ENCODE measurements at places on chromosomes 7 and 10.

- no peak for DNase-seq
Observed at GRCh38 chr7:133053321-133053891, 28.5 kb downstream of the CHCHD3 start.

DNA sequence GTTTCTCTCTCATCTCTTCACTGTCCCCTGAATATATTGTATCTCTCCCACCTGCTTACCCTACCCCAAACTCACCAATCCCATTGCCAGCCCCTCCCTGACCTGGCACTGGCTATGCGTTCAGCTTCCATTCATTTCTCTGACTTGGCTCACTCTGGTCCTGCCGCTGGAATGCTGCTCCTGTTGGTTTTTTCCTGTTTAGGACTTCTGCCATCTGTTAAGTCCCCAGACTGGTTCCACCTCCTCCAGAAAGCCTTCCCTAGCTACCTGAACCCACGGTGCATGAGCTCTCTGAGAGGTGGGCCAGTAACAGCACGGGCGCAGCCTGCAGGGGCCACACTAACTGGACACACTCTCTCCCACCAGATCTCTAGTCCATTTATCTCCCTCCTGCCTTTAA is 80.2 kb downstream of the HIF1AN start:
- DNase-seq: no peak

DNA sequence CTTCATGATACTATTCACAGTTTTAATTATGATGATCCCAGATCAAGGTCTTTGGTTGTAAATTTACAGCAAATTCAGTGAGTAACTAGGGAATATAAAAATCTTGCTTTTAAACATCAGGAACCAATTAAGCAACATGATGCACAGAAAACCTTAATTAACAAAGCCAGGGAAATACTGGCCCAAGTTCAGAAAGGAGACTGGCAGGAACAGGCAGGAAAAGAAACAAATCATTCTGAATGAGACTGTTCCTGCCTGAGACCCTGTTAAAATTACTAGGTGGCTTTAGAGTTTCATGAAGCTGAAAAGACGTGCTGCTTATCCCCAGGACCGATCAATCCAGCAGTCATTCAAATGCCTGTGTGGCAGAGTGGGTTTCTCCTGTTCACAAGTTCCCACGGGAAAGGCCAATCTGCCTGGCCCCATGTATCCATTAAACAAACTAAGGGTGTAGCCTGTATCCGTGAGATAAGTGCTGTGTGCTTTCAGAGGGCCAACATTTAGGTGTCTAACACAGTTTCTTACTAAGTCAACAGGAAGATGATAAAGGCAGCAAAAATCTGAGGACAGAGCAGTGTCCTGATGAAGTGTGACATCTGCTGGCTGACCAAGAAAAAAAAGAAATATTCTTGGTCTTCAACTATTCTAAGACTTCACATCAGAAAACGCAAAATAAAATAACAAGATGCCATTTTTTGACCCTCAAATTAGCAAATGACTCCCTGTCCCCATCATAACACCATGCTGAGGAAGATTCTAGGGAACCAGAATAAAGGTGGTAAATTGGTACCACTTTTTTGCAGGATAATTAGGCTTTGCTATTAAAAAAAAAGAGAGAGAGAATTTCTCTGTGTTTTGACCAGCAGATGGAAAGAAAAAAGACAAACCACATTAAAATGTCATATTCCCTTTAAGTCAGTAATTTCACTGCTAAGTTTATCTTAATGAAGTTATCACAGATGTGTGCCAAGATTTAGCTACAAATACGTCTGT is 34.2 kb downstream of the PUS7 start:
- no peak for DNase-seq

- no peak for DNase-seq
Observed at GRCh38 chr7:47401611-47402570, 180.0 kb downstream of the TNS3 start.

GRCh38 chr7:121994625-121995410 is 121.9 kb downstream of the PTPRZ1 start:
- no peak for DNase-seq

GRCh38 chr7:151018421-151019129 is 5.7 kb downstream of the ATG9B start:
- no peak for DNase-seq

DNA sequence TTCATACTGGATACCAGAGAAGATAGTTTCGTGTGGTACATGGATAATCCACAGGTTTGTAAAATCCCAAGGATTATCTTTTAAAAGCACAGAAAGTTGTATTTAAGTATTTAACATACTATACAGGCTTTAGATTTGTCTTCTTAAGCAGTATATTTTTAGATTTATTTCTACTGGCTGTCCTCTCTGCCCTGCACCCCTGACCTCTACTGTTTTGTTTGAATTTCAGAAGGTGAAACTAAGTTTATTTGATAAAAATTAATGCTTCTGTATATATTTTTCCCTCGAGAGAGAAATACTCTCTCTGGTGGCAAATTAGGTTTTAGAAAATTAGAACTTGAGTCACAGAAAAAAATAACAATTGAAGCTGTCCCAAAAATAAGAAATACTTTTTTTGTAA is 18.8 kb downstream of the PLEKHA1 start:
- no peak for DNase-seq

DNA sequence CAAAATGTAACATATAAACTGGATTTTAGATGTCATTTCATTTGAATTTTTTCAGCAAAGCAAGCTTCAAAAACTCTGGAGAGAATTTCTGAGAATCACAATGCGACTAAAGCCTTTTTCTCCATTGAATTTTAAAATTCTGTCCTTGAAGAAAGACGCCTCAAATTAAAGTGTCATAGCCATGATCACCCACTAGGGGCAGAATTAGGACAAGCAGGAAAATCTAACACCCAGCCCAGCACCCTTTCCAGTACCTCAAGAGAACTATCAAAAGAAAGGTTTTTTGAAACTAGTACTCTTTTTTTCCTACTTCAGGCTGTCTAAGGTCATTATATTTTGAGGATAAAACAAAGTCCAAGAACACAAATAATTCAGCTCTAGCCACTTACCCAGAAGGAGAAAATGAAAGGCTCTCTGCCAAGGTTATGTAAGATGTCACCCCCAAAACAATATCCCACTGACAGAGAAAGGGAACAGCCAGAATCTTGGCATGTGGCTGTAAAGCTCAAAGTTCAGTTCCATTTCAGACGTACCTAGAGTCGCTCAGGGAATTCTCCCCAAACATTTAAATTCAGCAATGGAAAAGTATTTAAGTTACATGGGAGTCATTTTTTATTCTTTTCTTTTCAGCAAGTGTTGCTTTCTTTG is 299.4 kb downstream of the SNX13 start:
- DNase-seq: no peak

DNA sequence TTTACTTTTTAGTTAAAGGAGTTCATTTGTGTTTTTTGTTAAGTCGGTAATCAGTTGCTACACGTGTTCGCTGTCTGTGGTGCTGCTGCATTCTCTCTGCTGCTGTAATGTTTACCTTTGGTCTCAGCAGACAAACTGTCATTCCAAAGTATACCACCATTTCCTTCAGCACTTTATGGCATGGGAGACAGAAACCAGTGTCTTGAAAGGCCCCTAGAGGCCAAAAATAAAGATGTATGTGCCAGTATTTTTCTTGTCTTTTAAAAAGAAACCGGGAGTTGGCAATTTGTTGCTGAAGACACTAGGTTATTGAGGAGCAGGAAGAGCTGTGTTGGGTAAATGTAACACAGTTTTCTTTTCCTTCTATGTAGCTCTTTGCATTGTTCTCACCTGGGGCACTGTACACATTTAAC is 24.1 kb downstream of the ZNF92 start:
- DNase-seq: no peak

GRCh38 chr10:26790221-26790995 is 70.3 kb downstream of the ABI1 start:
- no peak for DNase-seq

- DNase-seq: no peak
Observed at GRCh38 chr7:142587578-142588191, 161.6 kb upstream of the PRSS1 start.

- DNase-seq: no peak
Observed at GRCh38 chr10:34107626-34108516, 707.2 kb downstream of the PARD3 start.

DNA sequence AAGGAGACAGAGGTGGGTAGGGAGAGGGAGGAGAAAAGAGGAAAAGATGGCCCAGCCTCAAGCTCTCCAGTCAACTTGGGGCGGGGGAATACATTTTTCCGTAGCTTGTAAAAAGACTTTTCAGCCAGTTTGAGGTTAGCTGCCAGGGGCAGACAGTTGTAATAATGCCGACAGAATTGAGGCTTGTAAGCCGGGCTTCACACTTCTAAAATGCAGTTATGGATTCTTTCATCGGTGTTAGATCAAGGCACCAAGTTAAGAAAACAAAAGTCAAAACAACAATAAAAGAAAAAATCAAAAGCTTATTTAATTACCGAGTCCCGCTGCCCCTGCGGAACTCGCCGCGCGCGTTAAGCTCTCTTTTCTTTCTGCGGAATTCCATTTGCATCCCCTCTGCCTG is 448 bp upstream of the EVX1 start:
- DNase-seq: no peak

DNA sequence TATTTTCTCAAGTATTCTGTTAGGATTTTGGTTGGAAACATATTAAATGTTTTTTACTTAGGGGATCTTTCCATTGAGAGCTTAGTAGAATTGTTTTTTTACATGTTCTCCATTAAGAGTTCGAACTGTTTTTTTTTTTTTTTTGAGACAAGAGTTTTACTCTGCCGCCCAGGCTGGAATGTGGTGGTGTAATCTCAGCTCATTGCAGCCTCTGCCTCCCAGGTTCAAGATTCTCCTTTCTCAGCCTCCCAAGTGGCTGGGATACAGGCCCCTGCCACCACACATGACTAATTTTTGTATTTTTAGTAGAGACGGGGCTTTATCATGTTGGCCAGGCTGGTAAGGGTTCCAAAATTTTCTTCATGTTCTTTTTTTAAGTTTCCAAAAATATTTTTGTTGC is 33.2 kb downstream of the MPLKIP start:
- DNase-seq: no peak

- DNase-seq: no peak
Observed at GRCh38 chr7:138665249-138665648, 35.9 kb downstream of the SVOPL start.

- DNase-seq: no peak
Observed at GRCh38 chr10:30155401-30155800, 96.0 kb upstream of the JCAD start.

DNA sequence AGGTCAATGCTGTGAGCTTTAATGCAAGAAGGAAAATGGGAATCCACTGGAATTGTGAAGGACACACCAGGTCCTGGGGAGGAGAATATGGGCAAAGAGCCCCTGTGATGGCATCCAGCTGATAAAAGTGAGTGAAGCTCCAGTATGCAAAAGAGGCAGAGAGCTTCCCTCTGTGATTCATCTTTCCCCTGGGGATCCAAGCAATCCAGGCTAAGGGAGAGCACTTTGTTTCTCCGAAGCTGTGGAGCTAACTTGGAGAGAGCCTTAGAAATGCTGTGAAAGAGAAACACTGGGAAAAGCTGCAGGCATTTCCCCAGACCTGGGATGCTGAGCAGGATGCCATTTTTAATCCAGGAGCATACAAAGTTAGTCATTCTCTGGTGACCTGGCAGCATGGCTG is 489.5 kb downstream of the SH2D4B start:
- DNase-seq: no peak

DNA sequence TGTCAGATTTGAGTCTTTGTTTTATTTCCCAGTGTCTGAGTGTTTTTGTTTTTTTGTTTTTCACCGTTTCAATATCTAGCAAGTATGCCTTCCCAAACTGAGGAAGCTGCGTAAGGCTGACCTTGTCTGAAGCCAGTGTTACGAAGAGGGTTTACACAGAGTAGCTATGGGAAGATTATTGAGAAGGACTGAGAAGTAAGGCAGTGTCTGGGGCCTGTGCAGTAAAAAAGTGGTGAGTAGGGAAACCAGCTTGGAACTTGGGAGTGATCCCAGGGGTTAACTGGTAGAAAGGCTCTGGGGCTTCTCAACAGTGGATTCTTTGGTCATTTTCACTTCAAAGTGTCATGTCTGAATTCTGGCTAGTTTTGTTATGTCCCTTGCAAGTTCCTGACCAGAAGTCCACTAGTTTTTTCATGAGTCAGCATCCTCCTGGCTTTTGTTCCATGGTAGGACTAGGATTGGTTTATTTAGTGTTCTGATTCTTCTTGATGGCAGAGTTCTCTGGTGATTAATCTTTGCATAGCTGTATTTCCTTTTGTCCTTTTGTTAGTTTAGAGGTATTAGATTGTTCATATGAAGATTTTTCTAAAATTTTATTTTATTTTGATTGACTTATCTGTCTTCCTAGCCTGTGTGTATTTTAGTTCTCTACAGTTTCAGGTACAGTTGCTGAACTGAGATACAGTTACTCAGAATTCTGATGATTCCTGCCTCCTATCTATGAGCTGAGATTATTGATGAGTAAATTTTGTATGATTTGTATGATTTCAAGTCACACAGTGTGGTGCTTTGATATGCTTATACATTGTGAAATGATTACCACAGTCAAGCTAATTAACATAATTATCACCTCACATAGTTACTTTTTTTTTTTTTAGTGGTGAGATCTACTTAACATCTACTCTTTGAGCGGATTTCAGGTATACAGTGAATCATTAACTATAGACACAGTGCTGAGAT is 19.0 kb downstream of the GARS1 start:
- no peak for DNase-seq

Measured in stimulated activated CD8-positive, alpha-beta memory T cell treated with anti-CD3 and anti-CD28 coated beads, Interleukin-7, amount 100 ng/mL, for 4 hours (primary cell).